Central memory CD4-positive, alpha-beta T cell (primary cell): ENCODE measurements at places on chromosomes 11 and 22.

DNA sequence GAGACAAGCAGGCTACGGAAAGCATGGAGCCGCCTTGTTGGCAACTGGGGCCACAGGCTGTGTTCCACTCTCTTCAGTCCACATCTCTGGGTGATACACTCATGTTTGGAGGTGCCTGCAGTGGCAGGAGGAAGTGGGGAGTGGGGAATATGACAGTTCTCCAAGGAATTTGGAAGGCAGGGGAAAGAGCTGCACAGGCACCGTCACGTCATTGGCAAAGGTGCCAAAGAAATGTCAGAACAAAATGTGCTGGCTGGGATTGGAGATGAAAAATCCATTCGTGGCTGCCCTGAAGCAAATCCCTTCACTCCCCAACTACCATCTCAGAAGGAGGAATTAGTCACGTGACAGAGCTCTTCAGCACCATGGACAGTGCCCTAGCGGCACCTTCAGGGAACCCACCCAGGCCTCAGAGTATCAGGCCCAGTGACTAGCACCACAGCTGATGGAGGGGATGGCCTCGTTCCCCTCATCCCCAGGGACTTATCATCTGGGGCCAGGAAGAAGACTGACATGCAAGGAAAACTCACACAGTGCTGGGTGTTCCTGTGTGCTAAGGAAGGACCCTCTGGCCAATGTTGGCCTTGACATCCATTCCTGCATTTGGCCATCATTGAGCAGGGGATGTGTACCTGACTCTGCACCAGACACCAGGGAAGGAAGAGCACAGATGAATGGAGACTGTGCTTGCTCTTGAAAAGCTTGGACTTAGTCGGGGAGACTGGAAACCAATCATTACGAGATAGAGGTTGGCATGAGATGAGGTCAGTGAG lies 48.5 kb upstream of the PRDM11 start:
- DNase-seq: no peak

DNA sequence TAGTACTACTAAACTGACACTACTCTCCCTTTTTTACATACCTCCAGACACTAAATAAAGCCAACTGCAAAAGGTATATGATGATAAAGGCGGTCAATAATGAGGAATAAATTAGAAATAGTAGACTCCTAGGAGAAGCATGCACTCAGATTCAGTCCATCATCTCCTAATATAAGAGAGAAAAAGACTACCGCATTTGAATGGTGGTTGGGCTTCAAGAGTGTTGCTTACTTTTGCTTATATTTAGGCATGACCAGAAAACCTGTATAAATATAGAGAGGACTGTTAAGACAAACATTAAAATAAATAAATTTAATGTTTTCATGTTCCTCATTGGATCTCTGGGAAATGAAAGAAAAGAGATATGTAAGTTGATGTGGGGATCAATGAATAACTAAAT lies 1137.0 kb downstream of the FAM181B start:
- DNase-seq: no peak

- no peak for DNase-seq
Measured at GRCh38 chr11:100965346-100965745, 164.3 kb downstream of the PGR start.

- DNase-seq: no peak
Measured at GRCh38 chr11:14676068-14676467, 32.5 kb downstream of the PDE3B start.

DNA sequence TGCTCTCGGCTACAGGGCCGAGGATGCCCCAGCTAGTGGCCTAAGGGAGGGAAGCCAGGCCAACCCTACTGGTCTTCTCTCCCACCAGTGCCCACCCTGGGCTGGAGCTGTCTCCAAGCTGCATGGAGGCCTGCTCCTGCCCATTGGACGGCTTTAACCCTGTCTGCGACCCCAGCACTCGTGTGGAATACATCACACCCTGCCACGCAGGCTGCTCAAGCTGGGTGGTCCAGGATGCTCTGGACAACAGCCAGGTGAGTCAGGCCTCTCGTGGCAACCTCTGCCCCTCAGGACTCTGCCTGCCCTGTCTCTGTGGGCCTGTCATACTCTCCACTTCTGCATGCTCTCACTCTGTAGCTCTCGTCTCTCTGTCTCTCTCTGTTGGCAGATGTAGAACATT lies 44.1 kb upstream of the TPBGL start:
- DNase-seq: no peak

- no peak for DNase-seq
Measured at GRCh38 chr22:45799291-45799690, 127.7 kb downstream of the ATXN10 start.

DNA sequence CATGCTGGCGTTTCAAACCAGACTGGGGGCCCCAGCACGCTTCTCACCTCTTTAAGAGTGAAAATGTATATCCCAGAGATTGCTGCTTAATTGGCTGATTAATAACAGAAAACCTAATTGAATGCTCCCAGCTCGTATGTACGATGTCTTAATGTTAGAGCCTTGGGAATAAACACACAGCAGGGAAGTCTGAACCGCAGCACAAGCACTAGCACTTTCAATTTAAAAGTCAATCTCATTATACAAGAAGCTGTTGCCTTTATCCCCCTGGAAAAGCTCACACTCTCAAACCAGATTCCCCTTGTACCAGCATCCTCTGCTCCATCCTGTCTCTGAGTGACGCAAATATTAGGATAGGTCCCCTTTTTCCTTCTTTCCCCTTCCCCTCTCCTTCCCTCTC lies 449.1 kb downstream of the MN1 start:
- DNase-seq: no peak

GRCh38 chr11:30342736-30343166 lies 19.8 kb downstream of the ARL14EP start:
- no peak for DNase-seq

GRCh38 chr22:38104084-38104483 lies 6.4 kb downstream of the BAIAP2L2 start:
- DNase-seq: no peak

DNA sequence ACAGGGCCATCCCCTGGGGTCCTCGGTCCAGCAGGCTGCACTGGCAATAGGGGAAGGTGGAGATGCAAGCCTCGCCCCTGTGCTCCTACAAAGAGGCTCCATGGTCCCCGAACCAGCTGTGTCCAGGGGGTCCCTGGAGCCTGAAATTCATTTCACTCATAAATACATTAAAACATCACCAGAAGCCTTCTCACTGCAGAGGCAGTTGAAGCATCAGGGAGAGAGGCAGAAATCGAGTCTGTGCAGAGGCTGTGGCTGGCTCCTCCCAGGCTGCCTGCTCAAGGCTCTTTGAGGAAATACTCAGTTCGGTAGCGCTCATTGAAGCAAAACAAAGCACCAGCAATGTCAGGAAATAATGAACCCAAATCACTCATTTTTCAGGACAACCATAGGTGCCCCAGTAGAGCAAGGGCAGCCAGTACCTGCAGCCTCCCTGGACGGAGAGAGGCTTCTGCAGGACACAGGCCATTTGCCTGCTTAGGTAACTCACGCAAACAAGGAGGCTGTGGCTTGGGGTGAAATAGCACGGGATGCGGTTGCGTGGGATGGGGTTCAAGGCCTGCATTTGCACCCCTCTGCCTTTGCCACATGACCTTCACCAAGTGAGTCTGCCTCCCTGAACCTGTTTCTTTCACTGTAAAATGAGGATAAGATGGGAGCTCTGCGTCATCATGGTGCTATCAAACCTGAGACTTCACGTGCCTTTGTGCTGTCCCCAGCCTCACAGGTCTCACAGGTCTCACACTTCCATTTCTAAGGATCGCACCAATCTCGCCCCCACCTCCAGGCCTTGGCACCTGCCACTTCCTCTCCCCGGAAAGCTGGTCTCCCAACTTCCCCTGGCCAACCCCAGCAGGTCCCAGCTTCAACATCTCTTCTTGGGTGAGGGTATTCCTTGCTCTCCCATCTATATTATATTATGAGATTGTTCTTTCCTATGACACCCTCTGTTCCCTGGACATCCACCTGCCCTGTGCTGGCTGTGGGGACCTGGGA lies 84.3 kb upstream of the SHISAL1 start:
- no peak for DNase-seq

DNA sequence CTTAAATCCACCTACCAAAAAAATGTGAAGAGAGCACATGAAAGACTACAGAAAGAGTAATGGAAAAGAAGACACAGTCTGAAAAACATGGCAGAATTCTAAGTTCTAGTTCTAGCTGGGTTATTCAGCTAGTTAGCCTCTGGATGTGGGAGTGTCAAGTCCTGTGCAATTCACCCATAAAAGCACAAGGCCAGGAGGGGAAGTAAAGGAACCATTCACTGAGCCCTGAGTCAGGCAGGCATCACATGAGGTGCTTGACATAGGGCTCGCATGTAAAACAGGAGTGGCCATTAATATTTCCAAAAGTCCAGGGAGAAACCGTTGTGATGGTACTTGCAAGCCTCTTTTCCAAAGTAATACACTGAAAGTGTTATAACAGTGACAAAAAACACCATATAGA lies 103.7 kb downstream of the GAB2 start:
- DNase-seq: no peak

GRCh38 chr11:111063726-111064517 lies 181.6 kb upstream of the POU2AF2 start:
- DNase-seq: no peak

DNA sequence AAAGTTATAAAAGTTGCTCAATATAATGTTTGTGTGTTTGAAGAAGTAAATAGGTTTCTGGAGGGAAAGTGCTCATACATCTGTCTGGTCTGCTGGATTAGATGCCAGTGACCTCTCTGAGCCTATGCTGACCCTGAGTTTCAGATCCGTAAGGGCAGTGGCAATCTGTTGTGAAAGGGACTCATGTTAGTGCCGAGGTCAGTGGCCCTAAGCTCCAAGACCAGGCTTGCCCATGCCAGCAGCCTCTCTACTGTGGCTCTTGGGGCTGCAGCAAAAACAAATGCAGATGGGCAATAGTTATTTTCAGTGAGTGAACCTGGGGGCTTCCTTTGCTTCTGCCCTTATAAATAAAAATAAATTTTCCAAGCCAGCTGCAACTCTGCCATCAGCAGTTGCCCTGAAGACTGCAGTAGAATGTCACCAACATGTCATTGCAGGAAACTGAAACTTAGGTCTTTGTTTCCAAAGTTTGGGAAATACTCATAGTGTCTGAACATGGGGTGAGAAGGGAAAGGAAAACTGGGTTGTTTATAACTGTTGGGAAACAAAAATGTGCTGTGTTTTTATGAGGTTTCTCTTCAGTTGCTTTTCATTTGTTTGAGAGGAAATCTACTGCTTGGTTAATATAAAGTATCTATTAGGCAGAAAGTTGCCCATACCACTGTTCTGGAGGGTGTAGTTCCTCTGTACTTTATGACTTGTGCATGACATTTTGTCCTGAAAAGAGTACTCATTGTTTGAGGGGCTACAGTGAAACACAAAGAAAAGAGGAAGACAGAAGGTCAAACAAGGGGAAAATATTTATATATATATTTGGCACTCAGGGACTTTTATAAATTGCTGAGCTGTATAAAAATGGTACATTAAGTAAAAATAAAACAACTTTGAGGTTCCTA lies 9.5 kb upstream of the MS4A4E start:
- no peak for DNase-seq

- no peak for DNase-seq
Measured at GRCh38 chr11:20762116-20762844, 92.9 kb downstream of the NELL1 start.

GRCh38 chr22:26732284-26732683 lies 74.9 kb downstream of the MIAT start:
- no peak for DNase-seq

GRCh38 chr11:78069465-78069864 lies 5.8 kb downstream of the THRSP start:
- no peak for DNase-seq

- no peak for DNase-seq
Measured at GRCh38 chr22:46414704-46415103, 79.2 kb downstream of the TRMU start.

- no peak for DNase-seq
Measured at GRCh38 chr11:3178349-3178748, 13.2 kb upstream of the OSBPL5 start.

DNA sequence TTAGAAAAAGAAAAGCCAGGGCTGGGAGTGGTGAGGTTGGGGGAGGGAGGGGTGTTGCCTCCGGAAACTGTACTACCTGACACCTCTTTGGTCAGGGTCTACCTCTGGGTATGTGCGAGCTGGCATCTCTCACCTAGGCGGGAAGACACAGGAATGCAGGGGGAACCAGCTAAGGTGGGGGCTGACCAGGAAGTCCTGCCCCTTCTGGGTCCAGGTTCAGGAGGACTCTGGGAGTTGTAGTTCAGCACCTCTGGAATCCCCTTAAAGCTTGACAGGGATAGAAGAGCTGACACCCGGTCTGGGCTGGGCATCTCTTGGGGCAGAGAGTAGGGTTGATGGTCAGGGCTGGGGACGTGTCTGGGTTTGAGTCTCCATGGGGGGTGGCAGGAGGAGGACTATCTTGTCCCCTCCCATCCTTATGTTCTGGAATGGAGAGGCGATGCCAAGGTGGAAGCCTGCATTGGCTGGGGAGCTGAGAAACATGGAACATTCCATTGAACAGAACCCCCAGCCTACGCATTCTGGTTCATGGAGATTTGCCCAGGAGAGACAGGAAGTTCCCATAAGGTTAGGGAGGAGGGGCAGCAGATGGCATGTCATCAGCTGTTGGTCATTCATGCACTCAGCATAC lies 2.1 kb upstream of the KIAA1671 start:
- no peak for DNase-seq

DNA sequence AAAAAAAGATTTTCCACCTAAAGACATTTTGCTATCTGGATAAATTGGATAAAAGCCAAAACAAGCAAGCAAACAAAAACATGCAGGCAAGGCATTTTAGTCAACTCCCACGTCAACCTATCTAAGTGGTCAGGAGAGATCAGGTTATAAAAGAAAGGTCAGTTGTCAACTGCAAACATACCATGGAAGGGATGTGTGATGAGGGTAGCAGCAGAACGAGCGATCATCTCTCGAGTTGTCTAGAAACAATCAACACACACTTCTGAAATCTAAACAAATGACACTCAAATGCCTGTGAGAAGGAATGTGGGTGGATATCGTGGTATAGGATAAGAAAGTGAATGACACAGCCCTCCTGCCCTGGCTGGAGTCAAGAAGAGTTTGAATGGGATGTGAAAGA lies 10.9 kb downstream of the MTCH2 start:
- DNase-seq: no peak
